ENCODE measurements at places on chromosomes 4 and X. TPM values are rescaled to one million over a fixed set of nuclear protein-coding genes. Genes with fewer than 3 reads are reported as not detected.

The OTUD6A gene
- total RNA-seq, result not detected

The GYPA gene
- total RNA-seq, result 12.9 TPM

The LRAT gene
- total RNA-seq, result not detected

The SLC9A7 gene
- total RNA-seq, result 4.1 TPM

The TCEAL6 gene
- not detected for total RNA-seq

The CXCL6 gene
- total RNA-seq, result 0.10 TPM

The CSAG1 gene
- not detected for total RNA-seq

The LAMP2 gene
- total RNA-seq, result 102 TPM

The GRIA3 gene
- 7.3 TPM for total RNA-seq

The RENBP gene
- 5.0 TPM for total RNA-seq

DNA sequence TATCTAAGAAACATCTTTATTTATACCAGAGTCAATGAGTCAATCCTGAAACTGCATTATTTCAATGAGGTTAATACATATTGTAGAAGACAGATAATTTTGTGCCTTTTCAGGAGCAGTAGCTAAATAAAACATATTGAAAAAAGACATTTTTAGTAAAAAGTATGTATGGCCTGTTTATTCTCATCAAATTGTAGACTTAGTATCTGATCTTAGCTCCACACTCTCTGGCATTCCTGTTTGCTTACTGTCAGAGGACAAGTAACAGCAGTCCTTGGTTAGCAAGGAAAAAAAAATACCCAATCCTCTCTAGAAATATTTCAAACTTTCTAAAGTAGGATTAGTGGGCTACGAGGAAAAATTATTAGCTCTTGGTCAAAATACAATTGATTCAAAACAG is 50.5 kb upstream of the GUCY1A1 start:
- no peak for DNase-seq

DNA sequence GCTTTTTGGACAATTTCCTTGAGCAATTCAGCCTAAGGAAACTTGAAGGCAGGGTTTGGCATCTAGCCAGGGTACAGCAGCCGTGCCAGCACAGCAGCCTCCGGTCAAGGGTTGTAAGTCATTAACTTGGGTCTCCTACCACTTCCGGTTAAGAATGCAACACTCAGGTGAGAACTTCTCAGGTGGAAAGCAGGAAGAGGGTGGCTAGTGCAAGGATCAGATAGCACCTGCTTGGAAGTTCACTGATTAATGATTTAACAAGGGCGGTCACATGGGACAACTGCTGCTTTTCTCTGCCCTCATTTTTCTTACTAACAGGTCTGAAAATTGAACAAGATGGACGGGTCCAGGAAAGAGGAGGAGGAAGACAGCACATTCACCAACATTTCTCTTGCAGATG is 30.1 kb upstream of the SCOC start:
- no peak for DNase-seq

DNA sequence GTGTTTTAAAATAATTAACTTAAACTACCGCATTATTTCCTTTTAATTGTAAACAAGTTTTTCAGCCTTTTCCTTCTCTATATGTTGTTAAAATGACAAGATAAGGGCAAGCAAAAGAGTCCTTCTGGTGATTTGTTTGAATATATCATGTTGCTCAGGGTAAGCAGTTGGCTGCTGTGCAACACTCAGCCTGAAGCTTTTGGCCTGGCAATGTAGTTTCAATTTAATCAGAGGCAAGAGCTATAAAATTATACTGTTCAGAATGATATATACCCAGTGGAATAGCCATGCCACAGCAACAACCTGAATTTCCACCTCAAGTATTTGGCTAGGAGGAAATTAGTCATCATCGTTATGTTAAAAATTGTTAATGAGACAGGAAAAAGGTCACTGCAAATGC is 53.4 kb downstream of the GRXCR1 start:
- DNase-seq, result no peak

DNA sequence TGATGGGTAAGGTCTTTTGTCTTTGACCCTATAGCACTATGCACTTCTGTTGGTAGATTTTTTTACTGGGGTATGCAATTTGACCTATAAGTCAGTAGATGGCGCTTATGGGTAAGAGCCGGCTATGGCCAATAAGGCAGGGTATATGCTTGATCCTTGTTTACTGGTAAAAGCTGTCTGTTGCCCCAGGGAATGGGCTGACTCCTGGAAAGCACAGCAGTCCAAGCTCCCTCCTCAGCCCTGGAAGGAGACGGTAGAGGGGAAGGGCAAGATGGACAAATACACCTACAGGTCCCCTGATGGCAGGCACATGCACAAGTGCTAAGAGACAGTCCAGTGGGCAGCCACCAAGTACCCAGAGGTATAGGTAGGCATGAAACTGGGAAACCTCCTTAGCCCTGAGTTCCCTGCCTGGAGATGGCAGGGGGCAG is 63.7 kb downstream of the ADAMTS3 start:
- no peak for DNase-seq

GRCh38 chrX:73076838-73077237 is 2.5 kb downstream of the PABPC1L2A start:
- no peak for DNase-seq

GRCh38 chrX:118499295-118499694 is 3.7 kb downstream of the DOCK11 start:
- DNase-seq, result no peak

DNA sequence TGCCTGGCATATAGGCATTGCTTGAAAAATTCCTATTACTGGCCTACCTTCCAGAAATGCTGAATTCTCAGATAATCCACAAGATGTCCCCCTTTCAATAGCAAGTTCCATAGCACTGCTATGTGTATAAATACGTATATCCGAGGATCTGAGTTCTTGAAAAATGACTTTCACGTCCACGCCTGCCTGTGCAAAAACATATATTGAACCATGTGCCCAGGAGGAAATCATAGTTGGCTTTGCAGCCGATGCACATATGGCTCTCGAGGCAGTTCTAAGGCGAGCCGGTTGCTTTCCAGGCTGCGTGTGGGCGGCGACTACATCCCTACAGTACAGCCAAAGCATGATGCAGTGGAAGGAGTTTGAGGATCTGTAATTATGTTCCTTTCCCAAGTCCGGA is 55.4 kb upstream of the ESX1 start:
- DNase-seq, result peak; percentile 25

DNA sequence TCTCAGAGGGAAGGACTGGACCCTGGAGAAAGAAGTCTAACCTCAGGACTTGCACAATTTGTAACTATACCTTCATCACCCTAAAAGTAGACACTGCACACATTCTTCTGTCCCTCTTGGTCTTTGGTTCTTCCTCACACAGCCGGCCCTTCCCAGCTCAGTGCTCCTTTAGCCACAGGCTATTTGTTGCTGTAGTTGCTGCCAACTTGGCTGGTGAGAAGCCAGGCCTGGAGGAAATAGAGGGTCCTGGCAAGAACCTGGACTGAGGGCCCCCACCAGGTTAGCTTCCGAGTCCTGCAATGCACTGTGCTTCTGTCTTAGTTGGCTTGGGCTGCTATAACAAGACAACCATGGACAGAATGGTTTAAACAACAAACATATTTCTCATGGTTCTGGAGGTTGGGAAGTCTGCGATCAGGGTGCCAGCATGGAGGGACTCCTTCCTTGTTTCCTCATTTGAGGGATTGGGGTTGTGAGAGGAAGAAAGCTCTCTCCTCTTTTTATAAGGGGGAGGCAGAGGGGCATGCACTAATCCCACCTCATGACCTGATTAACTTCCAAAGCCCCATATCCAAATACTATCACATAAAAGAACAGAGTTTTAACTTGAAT is 4.4 kb upstream of the FGF5 start:
- DNase-seq, result no peak

GRCh38 chrX:30144221-30144620 is 71.1 kb upstream of the MAGEB2 start:
- DNase-seq, result no peak

GRCh38 chr4:7909463-7910262 is 30.0 kb downstream of the AFAP1 start:
- peak; percentile 73 for DNase-seq

DNA sequence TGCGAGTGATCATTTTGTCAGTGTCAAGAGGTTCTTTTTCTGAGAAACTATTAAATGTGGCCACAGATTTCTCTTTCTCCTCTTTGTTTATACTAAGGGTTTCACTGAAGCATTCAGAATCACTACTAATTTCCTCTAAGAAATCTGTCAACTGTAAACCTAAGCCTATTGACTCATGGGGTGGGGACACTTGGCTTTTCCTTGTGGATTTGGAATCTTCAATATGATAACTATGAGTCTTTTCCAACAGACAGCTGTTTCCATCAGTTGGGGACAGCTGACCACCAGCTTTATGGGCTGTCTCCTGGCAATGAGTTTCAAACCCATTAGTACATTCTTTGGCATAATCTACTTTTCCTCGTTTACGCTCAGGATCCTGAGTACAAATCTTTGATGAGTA is 13.8 kb downstream of the PGRMC1 start:
- DNase-seq, result no peak

GRCh38 chr4:5247735-5248134 is 196.5 kb downstream of the STK32B start:
- no peak for DNase-seq

GRCh38 chrX:39574178-39574577 is 523.6 kb downstream of the BCOR start:
- no peak for DNase-seq

DNA sequence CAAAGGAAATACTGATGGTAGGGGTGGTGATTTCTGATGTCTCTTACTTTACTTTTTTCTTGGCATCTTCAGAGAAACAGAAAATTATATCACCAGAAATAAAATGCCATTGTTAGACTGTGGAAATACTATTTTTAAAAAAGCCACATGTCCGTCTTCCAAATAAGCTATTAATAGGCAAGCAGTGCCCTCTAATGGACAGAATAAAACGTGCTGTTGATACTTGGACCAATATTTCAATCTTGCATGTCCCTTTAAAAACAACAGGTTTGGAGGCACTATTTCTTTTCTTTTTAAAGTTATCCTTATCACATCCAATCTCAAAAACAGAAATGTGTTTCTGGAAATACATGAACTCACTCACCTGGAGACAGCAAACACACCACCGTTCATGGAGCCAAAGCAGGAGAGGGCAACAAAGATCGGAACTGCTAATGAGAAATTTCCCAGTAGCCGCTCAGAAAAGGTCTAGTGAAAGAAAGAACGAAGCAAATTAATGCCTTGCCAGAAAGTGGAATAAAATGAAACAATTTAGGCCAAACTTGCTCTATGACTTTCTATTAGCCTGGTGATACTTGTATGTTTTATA is 59.2 kb downstream of the SLC7A11 start:
- peak; percentile 35 for DNase-seq

DNA sequence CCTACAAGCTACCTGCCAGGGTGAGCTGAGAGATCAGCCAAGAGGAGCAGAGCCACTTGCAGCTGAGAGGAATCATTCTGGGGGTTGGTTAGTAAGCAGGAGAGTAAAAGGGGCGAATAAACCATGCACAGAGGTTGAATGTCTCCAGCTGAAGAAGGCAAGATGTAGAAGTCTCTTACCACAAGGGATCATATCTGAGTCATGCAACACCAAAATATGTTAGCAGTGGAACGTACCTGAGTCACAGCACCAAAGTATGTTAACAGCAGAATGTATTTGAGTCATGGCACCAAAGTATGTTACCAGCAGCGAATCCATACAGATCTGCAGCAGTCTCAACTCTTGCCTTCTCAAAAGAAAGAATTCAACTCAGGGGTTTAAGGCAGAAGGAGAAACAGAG is 29.9 kb downstream of the C4orf51 start:
- no peak for DNase-seq

DNA sequence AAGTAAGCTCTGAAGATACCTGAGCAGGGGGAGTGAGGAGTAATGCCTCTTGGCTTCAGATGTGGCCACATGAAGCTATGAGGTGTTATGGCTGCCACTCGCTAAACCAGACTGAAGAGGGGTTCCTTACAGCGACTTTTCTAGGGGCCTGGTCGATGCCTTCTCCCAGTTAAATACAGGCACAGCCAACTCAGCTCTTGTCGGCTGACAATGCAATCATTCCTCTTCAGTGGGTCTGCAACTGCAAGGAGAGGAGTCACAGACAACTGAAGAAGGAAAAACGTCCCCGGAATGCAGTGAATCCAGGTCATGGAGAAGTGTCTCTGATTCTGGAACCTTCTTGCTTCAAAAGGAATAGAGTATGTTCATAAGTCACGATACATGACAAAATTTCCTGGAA is 106.4 kb downstream of the RNF150 start:
- no peak for DNase-seq

- no peak for DNase-seq
These were observed 564 bp downstream of the FAM149A start for GRCh38 chr4:186104890-186105646.

GRCh38 chr4:144504883-144505282 is 141.1 kb upstream of the HHIP start:
- peak; percentile 12 for DNase-seq

GRCh38 chr4:25991340-25991739 is 77.3 kb downstream of the SMIM20 start:
- no peak for DNase-seq

GRCh38 chrX:134167591-134168203 is 69.3 kb upstream of the CCDC160 start:
- no peak for DNase-seq

- no peak for DNase-seq
These were observed 186.5 kb upstream of the FSTL5 start for GRCh38 chr4:162350331-162350730.

DNA sequence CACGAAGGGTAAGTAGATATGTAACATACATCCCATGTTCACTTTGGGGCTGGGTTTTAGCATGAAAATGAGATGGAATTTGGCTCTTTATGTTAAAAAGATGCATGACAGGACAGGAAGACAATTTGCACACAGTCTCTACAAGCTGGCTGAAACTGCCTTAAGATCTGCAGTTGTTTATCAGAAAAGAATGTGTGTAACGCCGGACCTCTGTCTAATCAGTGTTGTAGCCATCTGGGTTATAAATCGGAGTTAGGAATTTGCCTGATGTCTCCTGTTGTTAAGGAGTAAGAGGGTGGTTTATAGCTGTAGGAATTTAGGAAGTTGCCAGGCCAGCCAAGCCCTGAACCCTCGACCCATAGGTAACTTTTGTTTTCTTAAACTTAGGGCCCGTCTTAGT is 562.9 kb upstream of the FAT1 start:
- DNase-seq, result no peak

- DNase-seq, result no peak
These were observed 74.6 kb downstream of the CC2D2A start for GRCh38 chr4:15544248-15544729.

DNA sequence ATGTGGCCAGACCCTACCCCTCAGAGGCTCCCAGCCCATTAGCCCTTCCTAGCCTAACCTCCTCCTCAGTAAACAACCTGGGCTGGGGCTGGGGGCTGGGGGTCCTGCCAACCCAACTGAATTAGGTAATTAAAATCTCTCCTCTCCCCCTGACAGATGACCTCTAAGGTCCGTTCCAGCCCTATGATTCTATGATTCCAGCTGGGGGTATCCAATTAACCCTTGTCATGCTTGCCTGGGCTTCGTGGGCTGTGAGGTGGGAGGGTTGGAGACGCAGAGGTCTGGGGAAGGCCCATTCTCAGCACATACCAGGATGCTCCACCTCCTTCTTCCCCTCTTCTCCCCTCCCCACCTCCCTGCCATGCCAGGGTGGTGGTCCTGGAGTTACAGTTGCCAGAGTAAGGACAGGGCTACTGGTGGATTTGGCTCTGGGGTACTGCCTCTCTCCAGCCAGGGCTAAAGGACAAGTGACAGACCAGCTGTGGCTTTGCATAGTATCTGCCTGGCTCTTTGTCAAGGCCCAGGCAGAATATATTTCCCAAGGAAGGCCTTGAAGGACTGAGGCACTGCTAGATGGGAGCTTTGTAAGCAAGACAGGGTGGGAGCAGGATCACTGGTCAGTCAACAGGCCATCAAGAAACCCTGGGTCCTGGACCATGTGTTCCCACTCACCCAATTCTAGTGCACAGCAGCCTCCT is 82.1 kb downstream of the EFNB1 start:
- no peak for DNase-seq
